Naive B cell (primary cell): ENCODE measurements at places on chromosomes 1 and 21.

GRCh38 chr1:167938080-167938636 lies 1.3 kb upstream of the MPC2 start:
- H3K36me3 ChIP-seq, result no peaks in the 10 kb centered on the region
- H3K27ac ChIP-seq, result peak overlapping the region; percentile 93
- H3K4me3 ChIP-seq, result peak overlapping the region; percentile 98
- H3K27me3 ChIP-seq, result no peaks in the 10 kb centered on the region
- DNase-seq, result no peak

DNA sequence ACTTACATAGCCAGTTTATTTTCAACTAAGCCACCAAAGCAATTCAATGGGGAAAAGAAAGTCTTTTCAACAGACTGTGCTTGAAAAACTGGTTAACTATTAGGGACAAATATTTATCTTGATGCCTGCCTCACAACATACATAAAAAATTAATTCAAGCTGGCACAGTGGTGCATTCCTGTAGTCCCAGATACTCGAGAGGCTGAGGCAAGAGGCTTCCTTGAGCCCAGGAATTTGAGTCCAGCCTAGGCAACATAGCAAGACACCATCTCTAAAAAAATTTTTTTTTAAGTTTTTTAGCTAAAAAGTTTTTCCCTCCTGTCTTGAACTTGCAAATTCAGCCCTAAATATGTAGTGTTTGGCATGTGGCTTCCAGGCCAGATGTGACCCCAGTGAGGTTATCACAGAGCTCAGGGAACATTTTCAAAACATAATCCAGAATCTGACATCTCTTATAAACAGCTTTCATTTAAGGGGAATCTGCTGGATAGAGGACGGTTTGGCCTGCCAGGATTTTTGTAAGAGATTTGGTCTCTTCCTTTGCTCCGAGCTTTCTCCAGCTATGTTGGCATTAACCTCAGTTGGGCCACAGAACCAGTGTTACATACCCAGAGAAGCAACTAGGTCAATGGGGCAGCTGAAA lies 46.4 kb downstream of the COL6A1 start:
- DNase-seq, result no peak
- H3K4me1 ChIP-seq, result no peaks in the 10 kb centered on the region
- no peak overlapping the region for H3K27ac ChIP-seq
- peaks cover 18% of the 10 kb centered on the region for H3K27me3 ChIP-seq

GRCh38 chr1:206891412-206891811 lies 5.8 kb upstream of the IL24 start:
- no peak overlapping the region for H3K4me3 ChIP-seq
- H3K27ac ChIP-seq, result peak overlapping the region; percentile 42
- no peaks in the 10 kb centered on the region for H3K36me3 ChIP-seq
- H3K27me3 ChIP-seq, result no peaks in the 10 kb centered on the region
- DNase-seq, result no peak

- no peaks in the 10 kb centered on the region for H3K36me3 ChIP-seq
- H3K27ac ChIP-seq, result no peak overlapping the region
- H3K4me3 ChIP-seq, result no peak overlapping the region
These were observed 17.8 kb upstream of the POGZ start for GRCh38 chr1:151477066-151477465.

DNA sequence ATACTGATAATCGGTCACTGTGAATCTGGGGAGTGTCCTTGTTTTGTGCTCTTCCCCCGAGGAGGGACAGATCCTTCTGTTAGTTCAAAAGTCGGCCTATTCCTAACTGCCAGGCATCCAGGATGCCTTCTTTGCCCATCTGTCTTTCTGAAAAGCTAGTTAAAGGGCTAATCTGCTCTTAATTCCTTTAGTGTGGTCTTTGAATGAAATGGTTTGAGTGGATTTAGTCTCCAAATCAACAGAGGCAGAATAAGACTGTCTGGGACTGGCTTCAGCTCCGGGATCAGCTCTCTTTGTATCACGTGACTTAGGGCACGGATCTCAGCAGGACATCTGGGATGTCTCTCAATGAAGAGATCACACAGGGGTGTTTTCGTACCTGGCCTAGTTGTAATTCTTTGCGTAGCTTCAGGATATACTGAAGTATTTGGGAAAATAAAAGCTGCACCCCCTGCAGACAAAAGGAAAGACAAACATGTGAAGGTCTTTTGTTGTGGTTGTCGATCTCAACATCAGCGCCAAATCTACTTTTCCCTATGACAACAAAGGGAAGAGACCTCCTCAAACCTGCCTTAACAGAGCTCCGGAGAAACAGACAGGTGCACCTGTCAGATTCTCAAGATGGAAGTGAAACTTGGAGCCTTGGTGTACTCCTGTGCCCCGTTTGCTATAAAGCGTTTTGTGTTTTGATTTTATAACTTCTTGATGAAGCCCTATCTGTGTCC lies 97.9 kb downstream of the ERG start:
- H3K36me3 ChIP-seq, result no peaks in the 10 kb centered on the region
- H3K4me1 ChIP-seq, result no peaks in the 10 kb centered on the region
- no peaks in the 10 kb centered on the region for H3K27me3 ChIP-seq
- no peak overlapping the region for H3K27ac ChIP-seq
- H3K4me3 ChIP-seq, result no peak overlapping the region

- H3K4me1 ChIP-seq, result peaks cover 36% of the 10 kb centered on the region
- H3K27ac ChIP-seq, result peak overlapping the region; percentile 97
- peaks cover 28% of the 10 kb centered on the region for H3K36me3 ChIP-seq
- no peaks in the 10 kb centered on the region for H3K27me3 ChIP-seq
- H3K4me3 ChIP-seq, result peak overlapping the region; percentile 87
These were observed 581 bp downstream of the ETV3 start for GRCh38 chr1:157137408-157138219.

- H3K4me1 ChIP-seq, result peaks cover 27% of the 10 kb centered on the region
- no peak overlapping the region for H3K27ac ChIP-seq
- H3K4me3 ChIP-seq, result no peak overlapping the region
- no peaks in the 10 kb centered on the region for H3K27me3 ChIP-seq
- no peaks in the 10 kb centered on the region for H3K36me3 ChIP-seq
These were observed 49.8 kb upstream of the SCAF4 start for GRCh38 chr21:31781737-31782136.

- H3K27me3 ChIP-seq, result peaks cover 22% of the 10 kb centered on the region
- DNase-seq, result no peak
- no peak overlapping the region for H3K4me3 ChIP-seq
- H3K27ac ChIP-seq, result no peak overlapping the region
- no peaks in the 10 kb centered on the region for H3K4me1 ChIP-seq
These were observed 276.8 kb upstream of the C1orf174 start for GRCh38 chr1:4176841-4177240.

DNA sequence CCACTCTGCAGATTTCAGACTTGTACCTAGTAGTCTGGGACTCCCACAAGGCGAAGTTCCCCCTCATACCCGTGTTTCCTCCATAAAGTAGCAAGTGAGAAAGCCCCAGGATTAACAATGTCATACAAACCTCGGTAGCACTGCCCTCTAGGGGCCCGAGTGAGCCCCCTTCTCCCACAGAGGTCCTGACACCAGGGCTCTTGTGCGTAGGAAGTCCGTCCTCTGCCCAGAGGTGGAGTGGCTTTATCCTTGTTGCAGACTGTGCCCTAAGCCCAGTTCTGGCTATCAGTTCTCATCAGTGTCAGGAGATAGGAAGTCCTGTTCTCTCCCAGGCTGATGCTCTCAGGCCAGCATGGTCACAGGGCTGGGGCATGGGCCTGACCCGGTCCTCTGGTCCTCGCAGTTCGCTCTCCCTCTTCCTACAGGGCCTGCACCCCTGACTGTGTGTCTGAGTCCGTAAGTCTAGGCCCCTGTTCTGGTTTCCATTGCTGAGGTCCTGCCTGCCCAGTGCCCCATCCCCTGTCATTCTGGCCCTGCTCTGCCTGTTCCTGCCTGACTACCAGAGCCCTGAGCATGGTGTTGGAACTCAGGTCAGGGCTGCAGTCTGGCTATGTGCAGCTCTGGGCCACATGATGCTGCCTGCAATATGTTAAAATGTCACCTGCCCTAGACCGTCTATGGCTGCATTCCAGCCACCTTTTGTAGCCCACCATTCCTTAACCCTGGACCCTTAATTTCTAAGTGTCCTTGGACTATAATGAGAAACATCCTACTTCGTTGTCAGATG lies 285.6 kb downstream of the ASTN1 start:
- H3K27ac ChIP-seq, result no peak overlapping the region
- DNase-seq, result no peak
- H3K36me3 ChIP-seq, result no peaks in the 10 kb centered on the region

DNA sequence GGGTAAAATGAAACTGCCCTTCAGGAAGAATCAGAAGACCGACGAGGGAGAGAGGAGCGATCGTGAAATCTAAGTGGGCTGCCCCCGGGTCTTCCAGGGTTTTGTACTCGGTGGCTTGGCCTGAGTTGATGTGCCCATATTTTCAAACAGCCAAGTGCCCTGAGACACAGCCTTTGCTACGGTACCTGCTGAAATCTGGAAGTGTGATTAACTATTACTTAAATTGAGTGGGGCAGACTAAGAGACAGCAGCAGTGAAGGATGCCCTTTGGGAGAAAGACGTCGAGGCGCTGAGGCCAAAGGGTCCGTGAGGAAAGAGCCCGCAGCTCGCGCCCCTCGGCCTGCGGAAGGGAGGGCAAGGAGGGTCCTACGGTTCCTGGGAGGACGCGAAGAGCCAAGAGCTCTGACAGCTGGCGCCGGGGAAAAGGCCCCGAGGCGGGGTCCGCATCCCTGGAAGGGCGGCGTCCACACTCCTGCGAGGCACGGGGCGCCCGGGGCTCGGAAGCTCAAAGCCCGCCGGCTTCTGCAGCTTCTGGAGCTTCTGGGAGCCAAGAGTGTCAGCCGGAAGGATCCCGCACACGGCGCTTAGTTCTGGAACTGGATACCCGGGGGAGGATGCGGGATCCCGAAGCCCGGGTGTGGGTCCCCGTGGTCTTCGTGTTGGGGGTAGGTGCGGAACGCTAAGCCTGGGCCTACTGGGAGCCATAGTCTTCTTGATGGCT lies 15.4 kb upstream of the RNU1-4 start:
- no peak for DNase-seq
- H3K4me3 ChIP-seq, result no peak overlapping the region
- H3K4me1 ChIP-seq, result no peaks in the 10 kb centered on the region
- no peak overlapping the region for H3K27ac ChIP-seq
- no peaks in the 10 kb centered on the region for H3K36me3 ChIP-seq
